Omental fat pad (tissue), 4 donors: ENCODE measurements at places on chromosomes 13 and 19. TPM values are rescaled to one million over a fixed set of nuclear protein-coding genes. Genes with fewer than 3 reads are reported as not detected.
A peak's percentile ranks its signal among the peaks of the same experiment; 100 is the strongest.

MUC16 gene
- total RNA-seq, result 47.5 TPM

CD22 gene
- total RNA-seq, result 5.8 TPM

KCNN1 gene
- not detected for total RNA-seq

RPL13A gene
- total RNA-seq, result 3,234 TPM

DNA sequence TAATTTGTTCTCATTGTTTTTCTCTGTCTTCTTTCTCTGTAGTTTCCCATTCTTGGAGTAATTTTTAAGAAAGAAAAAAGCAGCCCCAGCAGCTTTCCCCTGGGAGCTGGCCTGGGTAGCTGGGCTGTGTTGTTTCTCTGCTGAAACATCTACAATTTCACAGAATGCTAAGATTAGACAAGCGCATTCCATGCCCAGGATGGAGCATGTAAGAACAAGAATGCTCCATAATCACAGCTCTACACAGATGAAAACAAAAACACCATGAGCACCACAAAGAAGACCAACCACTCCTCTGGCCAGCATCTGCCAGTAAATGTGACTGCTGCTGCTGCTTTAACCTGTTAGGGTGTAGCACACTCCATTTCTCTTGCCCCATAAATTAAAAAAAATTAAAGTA, 239.2 kb upstream of the SLITRK1 start:
- no peak for DNase-seq

DNA sequence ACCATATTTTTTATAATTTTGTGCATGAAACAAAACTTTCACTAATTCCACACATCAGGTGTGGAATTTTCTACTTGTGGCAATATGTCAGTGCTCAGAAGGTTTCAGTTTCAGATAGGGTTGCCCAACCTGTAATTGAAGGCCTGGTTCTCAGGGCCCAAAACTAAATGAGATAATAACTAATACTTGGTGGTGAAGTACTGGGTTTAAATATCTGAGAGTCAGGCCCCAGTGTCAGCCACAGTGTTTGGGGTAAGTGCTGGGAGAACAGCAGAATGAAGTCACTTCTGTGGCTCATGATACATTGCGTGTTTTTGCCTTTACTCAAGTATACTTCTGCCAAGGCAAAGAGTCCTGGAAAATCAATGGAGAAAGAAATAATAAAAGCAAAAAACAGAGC, 5.6 kb downstream of the SAFB start:
- no peak for DNase-seq

- no peak for DNase-seq
These were observed 102.1 kb downstream of the ATP8A2 start for GRCh38 chr13:25473864-25474263.

DNA sequence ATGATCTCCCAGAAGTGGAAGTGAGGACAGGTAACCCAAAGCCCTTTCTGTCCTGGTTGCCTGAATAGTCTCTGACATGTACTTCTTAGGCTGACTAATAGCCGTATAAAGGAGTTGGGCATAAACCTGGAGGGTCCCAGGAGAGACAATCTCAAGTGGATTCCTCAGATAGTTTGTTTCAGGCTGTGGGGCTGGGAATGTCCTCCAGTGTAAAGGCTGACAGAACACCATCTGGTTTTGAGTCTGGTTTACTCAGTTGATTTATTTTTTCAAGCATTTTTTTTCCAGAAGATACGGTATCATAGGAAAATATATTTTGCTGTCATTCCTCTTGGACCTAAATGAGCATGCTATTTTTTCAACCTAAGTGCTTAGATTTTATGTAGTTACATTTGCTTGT, 15.2 kb downstream of the HTR2A start:
- no peak for DNase-seq

BCAM gene
- 55.0 TPM for total RNA-seq

DNA sequence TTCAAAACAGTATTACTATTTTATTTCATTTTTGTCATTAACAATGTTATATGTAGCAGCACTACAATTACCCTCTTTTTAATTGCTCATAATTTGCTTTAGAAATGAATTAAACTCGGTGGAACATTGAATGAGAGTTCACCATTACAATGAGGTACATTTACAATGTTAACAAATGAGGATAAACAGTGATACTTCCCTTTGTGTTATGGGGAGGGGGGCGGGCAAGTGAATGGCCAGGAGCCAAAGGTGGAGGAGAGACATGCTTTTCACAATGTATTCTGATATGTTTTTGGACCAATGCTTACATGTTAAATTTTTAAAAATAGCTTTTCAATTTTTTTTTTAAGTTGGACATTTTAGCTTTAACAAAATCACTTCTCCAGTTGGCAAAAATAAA, 34.2 kb downstream of the NALCN start:
- DNase-seq, result no peak

GRCh38 chr13:106491928-106492587, 43.4 kb downstream of the EFNB2 start:
- no peak for DNase-seq

GRCh38 chr13:49683489-49683888, 7.8 kb downstream of the EBPL start:
- DNase-seq, result no peak

GRCh38 chr13:100440751-100441425, 147.7 kb downstream of the GGACT start:
- no peak for DNase-seq

GRCh38 chr19:18895824-18896341, at the start of gene CERS1:
TSS of gene CERS1 (minus strand) at chr19:18896158. CDS start at chr19:18896072, 86 bp downstream.
- no peak for DNase-seq

GRCh38 chr13:46551410-46552302, 1.3 kb upstream of the LRCH1 start:
- DNase-seq, result peak; percentile 84

DNA sequence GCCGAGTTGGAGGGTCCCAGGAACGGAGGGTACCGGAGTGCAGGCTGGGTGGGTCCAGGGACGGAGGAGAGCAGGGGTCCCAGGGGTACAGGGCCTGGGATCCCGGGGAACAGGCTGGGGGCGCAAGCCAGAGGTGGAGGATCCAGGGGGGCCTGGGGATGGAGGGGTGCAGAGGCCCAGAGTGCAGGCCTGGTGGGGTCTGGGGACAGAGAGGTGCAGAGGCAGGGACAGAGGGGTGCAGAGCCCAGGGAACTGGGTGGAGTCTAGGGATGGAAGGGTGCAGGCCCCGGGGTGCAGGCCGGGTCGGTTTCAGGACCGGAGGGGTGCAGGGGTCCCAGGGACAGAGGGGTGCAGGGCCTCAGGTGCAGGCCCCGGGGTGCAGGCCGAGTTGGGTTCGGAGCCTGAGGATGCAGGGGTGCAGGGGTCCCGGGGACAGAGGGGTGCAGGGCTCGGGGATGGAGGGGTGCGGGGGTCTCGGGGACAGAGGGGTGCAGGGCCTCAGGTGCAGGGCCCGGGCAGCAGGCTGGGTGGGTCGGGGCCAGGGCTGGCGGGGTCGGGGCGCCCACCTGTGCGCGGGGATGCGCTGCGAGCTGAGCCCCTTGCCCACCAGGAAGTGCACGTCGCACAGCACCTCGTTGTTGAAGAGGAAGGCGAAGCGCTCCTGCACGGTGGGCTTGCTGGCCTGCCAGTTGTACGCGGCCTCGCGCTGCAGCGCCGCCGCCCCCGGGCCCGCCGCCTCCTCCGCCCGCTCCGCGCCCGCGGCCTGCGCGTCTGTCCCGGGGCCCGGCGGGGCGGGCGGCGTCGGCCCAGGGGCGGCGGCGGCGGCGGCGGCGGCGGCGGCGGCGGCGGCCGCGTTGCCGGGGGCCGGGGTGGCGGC, 545 bp downstream of the BTBD2 start:
- no peak for DNase-seq

DNA sequence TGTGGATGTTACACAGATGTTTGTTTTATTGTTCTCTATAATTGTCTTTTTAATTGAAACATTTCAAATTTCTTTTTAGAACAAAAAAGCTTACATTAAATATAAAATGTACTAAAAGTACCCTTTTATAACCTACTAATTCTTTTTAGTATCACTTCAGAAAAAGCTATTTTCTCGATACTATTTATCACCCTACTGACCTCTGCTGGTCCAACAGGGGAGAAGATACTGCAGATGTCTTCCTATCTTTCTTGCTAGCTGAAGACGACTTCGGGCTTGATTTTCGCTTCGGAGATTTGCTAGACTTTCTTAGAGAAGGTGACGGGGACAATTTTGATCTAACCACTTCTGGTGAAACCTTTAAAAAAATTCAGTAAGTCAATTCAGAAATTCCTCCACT, 42.4 kb downstream of the ZC3H13 start:
- DNase-seq, result no peak

GRCh38 chr13:33274264-33274663, 11.3 kb downstream of the STARD13 start:
- no peak for DNase-seq
